ENCODE measurements at places on chromosomes 4 and X.

- DNase-seq = no peak
These were observed 45.1 kb downstream of the VSIG4 start for GRCh38 chrX:65994519-65995506.

GRCh38 chr4:73922766-73923630, 53.8 kb downstream of the CXCL1 start:
- DNase-seq = peak; percentile 65

- no peak for DNase-seq
These were observed 93.3 kb downstream of the CPZ start for GRCh38 chr4:8685831-8686230.

DNA sequence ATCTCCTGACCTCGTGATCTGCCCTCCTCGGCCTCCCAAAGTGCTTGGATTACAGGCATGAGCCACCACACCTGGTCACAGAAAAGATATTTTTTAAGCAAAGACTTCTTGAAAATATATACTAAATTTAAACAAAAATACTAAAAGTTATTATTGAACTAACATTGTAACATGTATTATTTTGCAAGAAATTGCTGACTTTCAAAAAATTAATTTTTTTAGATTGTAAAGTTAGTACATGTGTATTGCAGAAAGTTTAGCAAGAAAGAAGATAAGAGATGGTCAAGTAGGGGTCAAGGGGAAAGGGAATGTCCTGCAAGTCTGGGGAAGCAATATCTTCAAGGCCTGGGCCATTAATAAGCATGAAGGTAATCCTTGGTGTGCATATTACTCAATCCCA, 54.3 kb upstream of the HPGDS start:
- no peak for DNase-seq

GRCh38 chr4:5883916-5884315, 9.0 kb downstream of the CRMP1 start:
- DNase-seq = peak; percentile 10

DNA sequence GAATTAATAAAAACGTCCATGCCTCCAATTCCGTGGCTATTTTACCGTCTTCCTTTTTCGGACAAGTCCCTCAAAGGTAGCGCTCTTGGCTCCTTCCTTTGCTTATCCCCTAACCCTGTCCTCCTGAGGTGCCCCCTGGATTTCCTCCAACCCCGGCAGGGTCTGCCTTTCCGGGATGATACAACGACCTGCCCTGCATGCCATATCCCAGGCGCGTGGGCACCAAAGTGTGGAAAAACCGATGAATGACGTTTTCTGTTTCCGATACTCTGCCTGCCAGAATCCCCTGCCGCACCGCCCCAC, 706 bp upstream of the CSTF2 start:
- DNase-seq = no peak

GRCh38 chrX:4179031-4179430, 465.6 kb upstream of the PRKX start:
- no peak for DNase-seq

DNA sequence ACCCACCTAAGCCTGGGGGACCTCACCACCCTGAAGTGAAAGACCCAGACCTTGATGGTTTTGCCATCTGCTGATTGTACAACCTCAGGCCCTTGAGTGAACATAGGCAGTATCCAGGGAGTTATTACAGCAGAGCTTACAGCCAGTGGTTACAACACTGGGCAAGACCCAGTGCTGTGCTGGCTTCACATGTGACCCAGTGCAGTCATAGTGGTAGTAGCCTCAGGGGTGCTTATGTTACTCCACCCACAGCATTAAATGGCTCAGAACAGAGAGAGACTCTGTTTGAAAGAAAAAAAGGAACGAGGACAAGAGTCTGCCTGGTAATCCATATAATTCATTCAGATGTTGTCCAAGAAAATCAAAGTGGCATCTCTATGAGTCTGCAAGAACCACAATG, 45.2 kb upstream of the DACH2 start:
- DNase-seq = no peak

DNA sequence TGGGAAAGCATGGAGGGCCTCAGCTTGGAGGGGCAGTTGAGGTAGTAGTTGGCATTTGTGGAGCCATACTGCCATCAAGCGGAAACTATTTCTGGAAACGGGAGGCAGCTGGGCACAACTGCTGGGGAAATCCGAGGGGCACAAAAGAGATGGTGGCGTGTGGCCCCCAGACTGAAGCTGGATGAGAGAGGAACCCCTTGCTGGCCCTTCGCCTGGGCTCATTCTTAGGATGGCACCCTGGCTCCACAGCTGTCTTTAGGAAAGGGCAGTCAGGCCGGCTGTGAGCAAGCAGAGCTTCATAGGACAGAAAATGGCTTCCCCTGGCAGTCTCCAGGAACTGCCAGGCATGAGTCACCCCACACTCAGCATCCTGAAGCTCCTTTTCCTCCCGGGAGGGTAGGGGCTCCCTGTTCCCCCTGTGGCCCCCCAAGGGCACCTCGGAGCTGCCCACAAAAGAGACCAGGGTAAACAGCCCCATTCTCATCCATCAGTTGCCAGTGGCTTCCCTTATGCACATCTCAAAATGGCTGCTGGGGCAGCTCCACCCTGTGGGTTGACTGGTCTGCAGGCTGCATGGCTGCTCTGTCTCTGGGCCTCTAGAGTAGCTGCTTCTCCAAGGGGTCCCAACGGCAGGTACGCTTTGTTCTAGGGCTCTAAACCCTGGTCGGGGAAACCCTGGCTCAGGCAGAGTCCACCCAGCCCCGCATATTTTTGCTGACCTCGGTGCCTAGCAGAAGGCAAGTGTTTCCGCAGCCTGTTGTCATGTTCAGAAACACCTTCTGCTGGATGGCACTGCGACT, 64.7 kb downstream of the NBDY start:
- no peak for DNase-seq

DNA sequence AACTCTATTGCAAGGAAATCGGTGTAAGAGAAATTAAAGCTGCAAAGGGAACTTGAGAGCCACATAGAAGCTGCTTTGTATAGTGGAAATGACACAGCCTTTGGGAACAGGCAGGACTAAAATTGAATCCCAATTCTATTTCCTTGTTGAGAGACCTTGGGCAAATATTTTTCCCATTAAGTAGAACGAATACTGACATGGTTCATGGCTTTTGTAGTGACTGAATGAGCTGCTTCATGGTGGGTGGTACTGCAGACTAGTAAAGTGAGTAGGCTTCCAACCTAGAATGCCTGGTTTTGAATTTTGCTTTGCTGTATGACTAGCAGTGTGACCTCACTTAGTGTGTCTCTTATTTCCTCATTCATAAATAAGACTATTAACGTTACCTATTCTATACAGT, 182.2 kb upstream of the KCNIP4 start:
- no peak for DNase-seq

- no peak for DNase-seq
These were observed 3.8 kb downstream of the MBTPS2 start for GRCh38 chrX:21843179-21843578.

DNA sequence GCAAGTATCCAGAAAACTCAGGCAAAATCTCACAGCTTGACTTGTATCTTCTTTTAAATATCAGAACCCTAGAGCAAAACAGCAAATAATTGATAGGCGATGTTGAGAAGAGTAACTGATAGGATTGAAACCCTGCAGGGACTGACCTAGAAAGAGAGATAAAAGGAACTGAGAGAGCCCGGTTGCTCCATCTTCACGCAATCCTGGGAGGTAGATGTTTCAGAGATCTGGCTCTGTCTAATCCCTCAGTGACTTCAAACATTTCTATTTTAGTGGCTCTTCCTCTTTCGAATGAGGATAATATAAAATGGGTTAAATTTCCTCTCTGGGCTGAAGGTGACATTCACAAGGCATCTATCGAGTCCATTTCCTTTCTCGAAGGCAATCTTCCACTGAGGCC, 39.3 kb upstream of the RPL34 start:
- DNase-seq = no peak

DNA sequence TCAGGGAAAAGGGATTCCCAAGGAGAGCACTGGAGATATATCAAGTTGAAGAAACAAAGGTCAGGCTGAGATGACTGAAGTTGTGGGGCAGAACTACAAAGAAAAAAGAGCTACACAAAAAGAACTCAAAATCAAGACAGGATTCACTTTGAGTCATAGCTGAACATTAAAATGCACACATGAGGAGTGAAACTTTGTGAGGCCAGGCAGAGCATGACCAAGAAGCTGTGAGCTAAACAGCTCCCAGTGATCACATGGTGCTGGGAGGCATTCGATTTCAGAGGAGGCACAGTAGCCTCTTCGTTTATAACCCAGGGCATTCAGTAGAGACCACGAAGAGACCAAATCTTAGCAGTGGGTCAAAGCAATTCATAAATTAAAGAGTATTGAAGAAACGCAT, 145.3 kb downstream of the ATRX start:
- DNase-seq = no peak

DNA sequence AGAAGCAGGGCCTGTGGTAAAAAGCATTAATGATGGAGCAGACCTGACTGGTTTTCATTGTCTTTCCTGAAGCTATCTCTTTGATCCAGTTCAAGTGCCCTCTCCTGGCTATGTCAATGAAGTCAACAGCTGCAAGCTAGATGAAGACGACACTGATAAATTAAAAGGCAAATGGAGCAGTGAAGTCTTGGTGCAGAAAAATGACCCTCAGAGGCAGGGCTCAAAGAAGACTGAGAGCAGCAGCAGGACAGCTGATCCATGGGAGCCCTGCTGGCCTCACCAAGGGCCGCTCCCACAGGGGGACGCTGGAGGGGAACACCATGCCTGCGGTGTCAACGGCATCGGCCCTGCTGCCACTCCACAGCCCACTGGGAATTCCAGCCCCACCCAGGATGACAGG, 96.2 kb downstream of the RELL1 start:
- no peak for DNase-seq

GRCh38 chr4:122632396-122633143, 11.7 kb upstream of the IL21 start:
- peak; percentile 28 for DNase-seq

DNA sequence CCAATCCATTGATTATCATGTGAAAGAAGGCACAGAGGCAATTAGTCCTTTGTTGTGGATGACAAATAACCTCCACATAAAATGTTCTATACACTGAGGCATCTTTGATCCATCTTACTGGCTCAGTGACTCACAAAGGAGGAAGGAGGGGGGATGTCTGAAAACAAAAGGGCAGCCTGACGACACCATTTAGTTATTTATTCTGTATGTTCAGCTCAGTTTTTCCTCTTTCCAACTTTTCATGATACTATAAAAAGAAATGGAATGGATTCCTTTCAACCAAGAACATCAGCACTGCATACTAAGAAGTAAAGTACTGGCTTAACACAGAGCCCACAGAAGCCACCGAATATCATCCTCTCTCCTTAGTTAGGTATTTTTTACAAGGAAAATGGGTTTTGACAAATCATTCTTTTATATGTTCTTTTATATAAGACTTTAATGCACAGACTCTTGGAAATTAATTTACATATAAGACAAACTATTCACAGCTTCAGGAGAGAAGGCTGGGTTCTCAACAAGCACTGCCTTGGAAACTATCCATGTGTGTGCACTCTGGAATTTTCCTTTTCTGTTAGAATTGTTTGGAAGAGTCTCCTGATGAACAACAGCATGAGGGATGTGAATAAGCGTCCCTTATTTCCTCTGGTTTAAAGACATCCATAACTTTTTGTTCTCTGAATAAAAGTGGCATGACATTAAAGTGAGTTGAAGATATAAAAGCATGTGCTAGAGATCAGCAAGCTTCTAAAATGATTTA, 135.6 kb downstream of the TSPAN5 start:
- DNase-seq = peak; percentile 94

GRCh38 chr4:139728840-139729239, 63.2 kb downstream of the MGST2 start:
- no peak for DNase-seq

DNA sequence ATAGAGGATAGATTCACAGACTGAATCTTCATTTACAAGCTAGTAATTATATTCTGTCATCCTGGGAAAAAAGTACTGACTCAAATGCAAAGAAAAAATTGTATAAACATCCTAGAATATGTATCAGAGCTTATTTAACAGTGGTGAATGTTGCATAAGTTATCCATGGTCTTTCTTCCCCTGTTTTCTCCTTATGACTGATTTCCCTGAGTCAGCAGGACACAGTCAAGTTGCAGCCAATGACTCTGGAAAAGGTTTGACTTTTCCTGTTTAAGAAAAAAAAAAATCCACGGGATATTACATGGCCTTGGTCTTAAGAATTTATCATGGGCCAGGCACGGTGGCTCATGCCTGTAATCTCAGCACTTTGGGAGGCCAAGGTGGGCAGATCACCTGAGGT, 36.5 kb downstream of the INPP4B start:
- DNase-seq = peak; percentile 4

GRCh38 chrX:119177278-119177677, 49.7 kb upstream of the KIAA1210 start:
- DNase-seq = no peak

DNA sequence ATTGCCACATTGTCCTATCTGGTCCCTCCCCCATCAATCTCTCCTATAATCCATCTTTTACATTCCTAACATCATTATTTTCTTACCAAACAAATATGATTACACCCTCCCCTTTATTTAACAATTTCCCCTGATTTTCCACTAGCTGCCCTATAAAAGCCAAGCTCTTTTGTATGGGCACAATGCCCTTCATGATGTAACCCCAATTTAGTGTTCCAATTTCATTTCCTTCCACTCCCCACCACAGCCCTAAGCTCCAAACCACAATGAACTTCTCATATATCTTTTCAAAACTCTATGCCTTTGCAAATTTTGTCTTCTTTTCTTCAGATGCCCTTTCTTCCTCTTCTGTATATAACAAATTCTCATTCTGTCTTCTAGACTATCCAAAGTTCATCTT, 39.5 kb upstream of the PTPN13 start:
- no peak for DNase-seq

- no peak for DNase-seq
These were observed 3.3 kb downstream of the XPNPEP2 start for GRCh38 chrX:129741880-129742758.

- DNase-seq = no peak
These were observed 54.8 kb downstream of the TLL1 start for GRCh38 chr4:165927815-165928214.

- DNase-seq = peak; percentile 22
These were observed 130.7 kb upstream of the TMEM164 start for GRCh38 chrX:109872021-109872732.

DNA sequence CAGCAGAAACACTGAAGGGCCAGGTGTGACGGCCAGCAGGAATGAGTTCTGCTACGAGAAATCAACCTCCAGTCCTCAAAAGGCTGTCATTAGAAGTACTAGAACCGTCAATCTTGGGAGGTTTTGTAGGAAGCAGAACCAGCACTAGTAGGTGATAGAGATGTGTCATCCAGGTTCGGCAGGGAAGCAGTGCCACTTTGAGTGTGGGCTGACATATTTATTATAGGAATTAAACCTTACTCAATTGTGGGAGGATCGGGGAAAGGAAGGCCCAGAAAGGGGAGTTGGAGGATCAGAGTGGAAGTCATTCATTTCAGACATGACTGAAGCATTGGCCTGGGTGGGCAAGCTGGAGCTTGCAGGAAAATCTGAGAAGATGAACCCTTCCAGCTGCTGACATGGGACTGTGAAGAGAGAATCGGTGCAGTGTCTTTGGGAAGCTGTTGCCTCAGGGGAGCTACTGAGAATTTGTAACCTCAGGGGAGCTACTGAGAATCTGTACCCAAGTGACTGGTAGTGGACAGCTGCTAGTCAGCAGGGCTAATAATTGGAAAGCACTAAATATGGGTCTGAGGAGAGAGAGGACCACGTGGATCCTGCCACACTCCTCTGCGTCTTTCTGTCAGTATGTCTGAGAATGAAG, 177.4 kb downstream of the SPRY1 start:
- no peak for DNase-seq

GRCh38 chr4:151888367-151888866, 127.6 kb upstream of the GATB start:
- DNase-seq = no peak

GRCh38 chrX:40960041-40960440, 125.2 kb upstream of the USP9X start:
- DNase-seq = no peak

- no peak for DNase-seq
These were observed 32.0 kb upstream of the HPGD start for GRCh38 chr4:174554231-174554728.

Data from fibroblast of skin of right quadriceps (primary cell).